ENCODE measurements at places on chromosomes 13 and 19.

DNA sequence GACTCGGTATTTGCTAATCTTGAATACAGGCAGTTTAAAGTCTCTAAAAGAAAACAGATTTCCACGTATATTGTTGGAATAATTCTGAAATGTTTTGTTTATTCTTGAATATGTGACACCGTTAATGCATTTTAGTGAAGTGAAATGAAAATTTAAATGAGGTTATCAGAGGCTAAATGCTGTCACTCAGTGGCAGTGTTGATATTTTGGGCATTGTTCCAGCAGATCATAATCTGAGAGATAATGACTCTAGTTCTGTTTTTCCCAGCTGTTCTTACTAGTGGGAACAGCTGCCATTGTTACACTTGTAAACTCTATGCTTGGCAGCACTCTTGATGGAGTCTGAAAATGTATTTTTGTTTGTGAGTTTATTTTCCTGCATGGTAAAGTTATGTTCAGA, 365.6 kb upstream of the SLC10A2 start:
- DNase-seq: no peak

DNA sequence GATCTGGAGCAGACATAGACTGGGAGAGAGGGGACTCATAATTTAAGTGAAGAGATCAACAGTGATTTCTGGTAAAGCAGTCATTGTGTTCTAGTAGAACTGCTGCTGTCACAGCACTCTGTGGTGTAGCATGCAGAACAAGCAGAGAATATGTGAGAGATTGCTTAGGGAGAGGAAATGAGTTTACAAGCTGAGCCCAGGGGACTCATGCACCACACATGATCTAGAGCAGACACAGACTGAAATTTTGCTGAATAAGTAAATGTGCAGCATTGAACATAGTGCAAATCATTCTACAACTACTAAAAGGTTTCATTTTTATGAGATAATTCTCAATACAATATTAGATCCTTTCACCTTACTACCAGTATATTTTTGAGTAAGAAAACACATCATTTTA, 125.7 kb downstream of the MYO16 start:
- no peak for DNase-seq

DNA sequence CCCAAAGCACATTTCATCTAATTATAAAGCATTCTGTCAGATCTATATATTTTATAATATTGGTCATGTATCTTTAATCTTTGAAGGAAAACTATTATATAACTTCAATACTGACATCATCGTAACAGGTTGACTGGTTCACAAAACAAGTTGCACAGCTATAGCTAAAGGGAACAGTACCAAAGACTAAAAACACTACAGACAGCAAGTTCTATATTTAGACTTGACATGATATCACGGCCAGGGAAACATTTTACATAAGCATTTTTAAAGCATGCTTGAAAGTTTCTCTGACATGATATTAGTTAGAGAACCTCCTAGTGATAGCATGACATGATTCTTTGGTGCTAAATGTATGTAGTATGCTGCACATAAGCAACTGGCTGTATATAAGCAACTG, 182.5 kb downstream of the NDFIP2 start:
- DNase-seq: no peak

GRCh38 chr19:15238639-15239155, 6.4 kb upstream of the EPHX3 start:
- no peak for DNase-seq

DNA sequence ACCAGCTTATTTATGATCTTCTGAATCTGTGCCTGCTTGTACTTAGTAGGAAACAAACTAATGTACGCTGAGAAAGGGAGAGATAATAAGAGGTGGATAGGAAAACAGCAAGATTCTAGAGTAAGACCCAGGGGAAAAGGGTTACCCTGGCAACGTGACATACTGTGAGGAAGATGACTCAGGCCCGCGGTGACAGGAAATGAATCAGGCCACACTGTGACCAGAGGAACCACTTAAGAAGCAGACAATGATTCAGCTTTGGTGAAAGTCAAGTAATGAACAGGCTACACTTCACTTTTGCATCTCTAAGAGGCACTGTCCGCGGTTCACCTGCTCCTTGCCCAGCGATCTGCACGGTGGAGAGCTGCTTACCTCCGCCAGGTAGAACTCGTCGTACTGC, 158.2 kb downstream of the NALCN start:
- no peak for DNase-seq

- DNase-seq: no peak
Observed at GRCh38 chr13:92719868-92720267, 506.7 kb upstream of the GPC6 start.

All from T-cell (primary cell).